ENCODE measurements at places on chromosomes 4 and X.
A peak's percentile ranks its signal among the peaks of the same experiment; 100 is the strongest.

DNA sequence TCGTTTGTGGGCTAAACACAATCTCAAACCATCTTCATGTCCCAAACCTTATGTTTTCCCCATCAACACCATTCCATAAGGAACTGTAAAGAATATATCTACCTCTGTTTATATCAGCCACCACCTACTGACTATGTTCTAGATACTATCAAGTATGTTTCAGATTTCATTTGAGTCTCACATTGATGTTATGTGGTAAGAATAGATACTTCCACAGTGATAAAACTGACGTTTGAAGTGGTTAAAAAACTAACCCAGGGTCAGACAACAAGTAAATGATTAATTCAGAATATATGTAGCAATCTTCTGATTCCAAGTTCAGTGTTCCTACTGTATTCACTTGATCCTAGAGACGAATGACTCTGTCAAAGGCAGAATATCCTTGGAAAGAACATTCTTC lies 156.8 kb upstream of the RASGEF1B start:
- DNase-seq = no peak

- no peak for DNase-seq
Observed at GRCh38 chr4:31803526-31804195, 1083.5 kb downstream of the PCDH7 start.

DNA sequence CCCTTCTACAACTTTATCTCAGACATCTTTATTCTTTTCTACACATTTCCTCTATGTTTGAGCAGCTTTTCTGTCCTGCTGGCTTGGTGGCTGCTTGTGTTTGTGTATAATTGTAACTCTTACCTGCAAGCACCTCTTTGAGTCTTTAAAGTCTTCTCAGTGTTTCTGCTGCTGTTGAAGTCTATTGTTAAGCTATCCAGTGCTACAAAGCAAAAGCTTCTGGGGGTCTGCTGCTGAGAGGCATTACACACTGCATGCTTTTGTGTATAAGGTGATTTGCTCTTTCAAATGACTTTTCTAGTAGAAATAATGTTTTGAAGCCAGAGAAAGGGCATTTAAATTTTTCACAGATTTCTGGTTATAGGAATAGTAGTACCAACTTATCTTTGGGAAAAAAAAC lies 241.8 kb downstream of the DTHD1 start:
- no peak for DNase-seq

GRCh38 chr4:57639561-57640382 lies 529.6 kb upstream of the IGFBP7 start:
- no peak for DNase-seq

GRCh38 chr4:78185117-78185516 lies 128.0 kb downstream of the FRAS1 start:
- no peak for DNase-seq

GRCh38 chr4:127604949-127605709 lies 27.6 kb upstream of the INTU start:
- peak; percentile 31 for DNase-seq

Measured in RPMI8226 (cell line).